ENCODE measurements at places on chromosomes 3 and 15.

GRCh38 chr3:169077394-169077906 lies 586.1 kb downstream of the MECOM start:
- DNase-seq: no peak

DNA sequence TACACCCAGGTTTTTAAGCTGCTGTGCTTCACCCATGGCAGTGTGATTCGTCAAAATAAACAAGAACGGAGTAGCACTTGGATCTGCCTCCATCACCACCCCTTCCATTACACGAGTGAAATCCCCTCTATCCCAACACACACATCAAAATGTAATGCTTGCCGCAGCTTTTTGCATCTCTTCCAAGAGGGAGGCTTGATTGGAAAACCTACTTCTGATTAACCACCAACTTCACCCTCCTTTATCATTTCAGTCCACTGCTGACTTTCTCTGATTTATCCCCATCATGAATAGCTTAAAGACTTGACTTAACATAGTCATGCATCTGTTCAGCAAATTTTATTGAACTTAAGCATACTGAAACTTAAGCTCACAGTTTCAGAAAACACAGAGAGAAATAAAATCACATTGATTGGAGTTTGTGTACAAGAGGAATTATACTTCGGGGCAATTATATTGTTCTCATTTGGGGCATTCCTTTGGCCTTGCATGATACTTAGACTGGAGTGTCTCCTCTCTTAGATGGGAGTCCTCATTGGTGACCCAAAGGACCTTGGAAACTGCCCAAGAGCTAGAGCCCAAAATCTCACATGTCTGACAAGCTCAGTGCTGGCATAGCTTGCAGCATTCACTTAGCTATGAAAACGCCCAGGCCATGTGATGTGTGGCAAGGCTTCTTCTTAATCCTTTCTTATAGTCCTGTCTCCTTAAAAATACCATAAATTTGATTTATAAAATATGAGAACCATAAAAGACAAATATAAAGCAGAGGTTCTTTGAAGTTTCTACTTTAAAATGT lies 124.3 kb upstream of the UMPS start:
- DNase-seq: no peak

GRCh38 chr15:28977377-28978010 lies 91.7 kb downstream of the APBA2 start:
- peak; percentile 90 for DNase-seq

DNA sequence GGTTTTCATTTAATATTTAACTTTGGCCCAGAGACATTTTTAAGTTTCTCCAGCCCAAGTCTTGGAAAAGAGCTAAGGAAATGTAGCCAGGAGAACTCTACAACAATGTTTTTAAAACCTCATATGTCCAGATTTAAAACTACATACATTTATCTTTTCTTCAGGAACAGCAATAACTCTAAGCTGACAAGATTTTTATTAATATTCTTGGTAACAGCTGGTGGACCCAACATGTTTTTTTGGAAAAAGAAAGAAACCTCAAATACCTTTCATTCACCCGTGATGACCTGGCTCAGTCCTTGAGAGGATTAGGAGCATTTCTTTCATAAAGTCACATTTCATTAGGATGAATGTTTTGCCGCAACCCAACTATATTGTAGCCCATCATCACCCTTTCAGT lies 50.4 kb upstream of the CMSS1 start:
- DNase-seq: no peak

- no peak for DNase-seq
Observed at GRCh38 chr15:76533060-76533820, 196.7 kb downstream of the ISL2 start.

GRCh38 chr3:68306571-68306970 lies 625.8 kb downstream of the TAFA4 start:
- DNase-seq: no peak

DNA sequence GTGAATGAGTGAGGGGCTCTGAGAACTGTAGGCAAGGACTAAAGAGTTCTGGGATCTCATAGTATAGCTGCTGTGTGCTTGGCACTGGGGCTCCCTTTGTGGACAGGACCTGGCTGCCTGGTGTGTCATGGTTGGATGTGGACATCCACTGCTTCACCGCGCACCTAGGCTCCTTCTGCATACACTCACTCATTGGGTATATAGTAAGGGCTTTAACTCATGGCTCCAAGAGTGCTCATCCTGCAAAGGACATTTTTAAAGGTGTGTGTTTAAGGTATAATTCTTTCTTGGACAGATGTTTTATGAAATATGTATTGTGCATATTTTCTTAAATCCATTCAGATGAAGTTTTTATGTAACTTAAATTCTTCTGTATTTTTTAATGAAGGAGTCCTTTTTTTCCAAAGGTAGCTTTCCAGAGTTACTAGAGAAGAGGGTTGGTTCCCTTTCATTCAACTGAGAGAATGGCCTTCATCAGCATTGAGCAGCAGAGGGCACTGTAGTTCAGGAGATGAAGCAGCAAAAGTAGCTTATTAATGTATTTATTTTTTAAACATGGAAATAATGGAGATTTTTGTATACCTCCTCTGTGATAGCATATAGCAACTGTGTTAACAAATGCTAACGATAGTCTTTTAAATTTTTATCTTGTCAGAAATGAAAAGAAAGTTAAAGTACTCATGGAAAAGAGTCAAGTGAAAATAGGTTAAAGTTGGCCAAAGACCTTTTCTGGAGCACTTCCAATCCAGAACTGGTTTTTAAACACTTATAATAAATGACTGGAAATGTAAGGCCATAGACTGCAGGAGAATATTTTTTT lies 25.2 kb downstream of the OXNAD1 start:
- DNase-seq: no peak

DNA sequence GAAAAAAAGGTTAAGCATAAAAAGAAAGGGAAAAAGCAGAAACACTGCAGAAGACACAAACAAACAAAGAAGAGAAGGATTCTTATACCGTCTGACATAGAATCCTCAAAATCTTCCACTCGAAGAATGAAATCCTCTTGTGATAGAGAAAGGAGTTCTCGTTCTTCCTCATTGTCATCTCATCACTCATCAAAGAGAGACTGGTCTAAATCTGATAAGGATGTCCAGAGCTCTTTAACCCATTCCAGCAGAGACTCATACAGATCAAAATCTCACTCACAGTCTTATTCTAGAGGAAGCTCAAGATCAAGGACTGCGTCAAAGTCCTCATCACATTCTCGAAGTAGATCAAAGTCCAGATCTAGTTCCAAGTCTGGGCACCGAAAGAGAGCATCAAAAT lies 16.5 kb upstream of the ZBTB47 start:
- DNase-seq: no peak

DNA sequence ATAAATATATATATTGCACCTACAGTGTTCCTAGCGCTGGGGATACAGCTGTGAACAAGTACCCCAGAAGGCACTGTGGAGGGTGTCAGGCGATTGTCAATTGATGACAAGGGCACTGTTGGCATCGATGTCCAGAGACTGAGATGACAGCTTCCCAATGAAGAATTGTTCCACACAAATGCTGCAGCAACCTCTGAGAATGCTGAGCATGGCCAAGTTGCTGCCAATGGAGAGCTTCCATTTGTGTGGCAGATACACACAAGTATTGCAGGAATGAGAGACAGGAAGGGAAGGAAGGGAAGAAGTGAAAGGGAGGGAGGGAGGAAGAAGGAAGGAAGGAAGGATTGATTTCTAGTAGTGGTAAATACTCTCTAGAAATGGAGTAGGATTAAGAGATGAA lies 21.9 kb downstream of the LRTM1 start:
- no peak for DNase-seq

- DNase-seq: no peak
Observed at GRCh38 chr15:83225449-83225848, 17.8 kb upstream of the HDGFL3 start.

DNA sequence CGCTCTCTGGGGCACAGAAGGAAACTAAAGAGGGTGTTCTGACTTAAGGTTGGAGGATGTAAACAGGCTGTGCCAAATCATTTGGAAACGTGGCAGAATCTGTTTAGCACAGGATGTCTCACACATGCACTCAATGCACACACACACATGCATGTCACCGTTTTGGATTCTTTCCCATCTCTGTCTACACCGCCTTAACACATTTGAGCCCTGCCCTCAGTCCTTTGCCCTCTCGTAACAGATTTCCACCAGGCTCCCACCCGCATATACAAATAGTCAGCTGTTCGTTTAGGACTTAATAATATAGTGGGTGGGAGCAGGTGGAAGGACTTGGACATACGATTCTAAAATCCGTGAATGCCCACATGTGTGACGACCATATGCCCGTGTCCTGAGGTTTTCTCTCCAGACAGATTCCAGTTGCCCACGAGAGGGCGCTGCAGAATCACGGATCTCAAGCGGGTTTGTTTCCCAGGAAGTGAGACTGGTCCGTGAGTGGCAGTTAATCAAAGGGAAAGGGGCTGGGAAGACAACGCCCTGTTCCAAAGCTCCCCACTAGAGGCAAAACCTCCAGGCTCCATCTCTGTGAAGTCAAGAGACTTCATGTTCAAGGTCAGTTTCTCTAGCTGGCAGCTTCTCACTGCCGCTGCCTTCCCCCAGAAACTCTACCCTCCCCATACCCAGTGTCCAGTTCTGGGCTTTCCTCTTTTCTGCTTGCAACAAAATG lies 44.5 kb downstream of the NOX5 start:
- DNase-seq: peak; percentile 81

DNA sequence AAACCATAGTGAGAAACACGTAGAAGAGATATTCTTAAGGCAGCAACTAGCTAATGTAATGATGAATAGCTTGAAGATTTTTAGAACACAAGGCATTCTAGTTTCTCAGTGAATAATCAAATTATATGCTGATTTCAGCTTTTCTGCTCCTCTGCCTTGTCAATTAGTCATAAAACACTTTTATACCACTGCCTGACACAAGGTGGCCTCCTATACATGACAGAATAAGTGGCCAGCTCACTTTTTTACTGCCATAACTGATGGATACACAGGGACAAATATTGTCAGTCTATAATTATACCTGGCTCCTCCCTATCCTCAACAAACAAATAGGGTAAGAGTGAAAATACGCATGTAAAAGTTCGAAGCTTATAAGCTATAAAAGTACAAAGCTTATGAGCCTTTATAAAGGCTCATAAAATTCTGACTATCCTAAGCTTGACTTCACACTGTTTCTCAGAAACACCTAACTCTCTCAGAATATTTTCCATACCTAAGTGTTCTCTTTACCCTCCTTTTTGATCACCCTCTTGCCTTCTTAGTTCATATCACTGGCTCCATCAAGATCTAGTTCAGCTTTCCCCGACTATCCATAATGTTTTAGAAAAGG lies 81.6 kb downstream of the HERC1 start:
- peak; percentile 42 for DNase-seq

GRCh38 chr3:179526989-179527391 lies 35.7 kb upstream of the ACTL6A start:
- DNase-seq: peak; percentile 7

GRCh38 chr3:113436809-113437208 lies 4.5 kb downstream of the CFAP44 start:
- no peak for DNase-seq

DNA sequence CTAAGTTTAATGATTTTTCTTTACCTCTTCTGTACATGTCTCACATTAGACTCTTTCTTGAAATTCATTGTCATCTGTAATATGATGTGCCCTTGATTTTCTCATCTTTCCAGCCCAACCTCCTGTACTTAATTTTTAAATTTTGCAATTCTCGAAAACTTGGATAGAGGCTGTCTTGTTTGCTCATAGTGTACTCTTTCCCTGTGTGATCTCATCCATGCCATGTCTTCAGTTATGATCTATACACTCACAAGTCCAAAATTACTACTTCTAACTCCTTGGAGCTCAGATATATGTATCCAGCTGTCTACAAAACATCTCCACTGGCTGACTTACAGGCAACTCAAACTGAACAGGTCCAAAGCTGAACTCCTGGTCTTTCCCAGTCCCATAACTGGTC lies 42.2 kb downstream of the CD200 start:
- no peak for DNase-seq

DNA sequence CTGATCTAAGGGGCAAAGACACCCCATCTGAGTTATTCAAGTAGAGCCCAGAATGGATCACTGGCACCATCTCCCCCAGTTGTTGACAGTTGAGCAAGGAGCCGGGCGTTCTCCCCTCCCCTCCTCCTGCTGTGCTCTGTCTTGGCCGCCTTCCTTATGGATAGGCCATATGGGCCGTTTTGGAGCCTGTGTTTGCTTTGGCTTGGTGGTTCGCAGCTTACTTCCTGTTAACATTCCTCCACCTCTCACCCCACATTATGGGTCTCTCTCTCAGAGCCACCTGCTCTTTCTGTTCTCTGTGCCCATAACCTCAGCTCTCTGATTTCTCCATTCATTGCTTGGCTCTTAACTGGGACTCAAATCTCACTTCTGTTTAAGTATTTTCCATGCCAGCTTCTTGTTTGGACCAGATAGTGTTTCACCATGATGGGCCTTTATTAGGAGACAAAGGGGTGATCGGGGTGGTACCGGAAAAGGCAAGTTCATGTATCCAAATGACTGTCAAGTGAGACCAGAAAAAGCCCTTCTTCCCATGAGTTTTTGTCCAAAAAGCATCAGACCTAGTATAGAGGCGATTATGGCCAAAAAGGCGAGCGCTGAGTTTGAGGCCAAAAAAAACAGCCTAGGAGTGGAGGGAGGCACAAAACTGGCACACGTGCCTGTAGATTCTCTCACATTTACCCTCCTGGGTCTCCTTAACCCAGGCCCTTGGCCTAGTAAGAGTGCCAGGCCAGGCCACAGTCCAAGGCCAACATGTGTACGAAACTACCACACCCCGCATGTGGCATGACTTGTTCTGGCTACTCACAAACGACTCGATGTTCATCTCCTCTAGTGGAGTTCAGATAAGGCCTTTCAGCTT lies 62.6 kb downstream of the DUT start:
- no peak for DNase-seq

- no peak for DNase-seq
Observed at GRCh38 chr3:4351872-4352271, 48.7 kb downstream of the SETMAR start.

DNA sequence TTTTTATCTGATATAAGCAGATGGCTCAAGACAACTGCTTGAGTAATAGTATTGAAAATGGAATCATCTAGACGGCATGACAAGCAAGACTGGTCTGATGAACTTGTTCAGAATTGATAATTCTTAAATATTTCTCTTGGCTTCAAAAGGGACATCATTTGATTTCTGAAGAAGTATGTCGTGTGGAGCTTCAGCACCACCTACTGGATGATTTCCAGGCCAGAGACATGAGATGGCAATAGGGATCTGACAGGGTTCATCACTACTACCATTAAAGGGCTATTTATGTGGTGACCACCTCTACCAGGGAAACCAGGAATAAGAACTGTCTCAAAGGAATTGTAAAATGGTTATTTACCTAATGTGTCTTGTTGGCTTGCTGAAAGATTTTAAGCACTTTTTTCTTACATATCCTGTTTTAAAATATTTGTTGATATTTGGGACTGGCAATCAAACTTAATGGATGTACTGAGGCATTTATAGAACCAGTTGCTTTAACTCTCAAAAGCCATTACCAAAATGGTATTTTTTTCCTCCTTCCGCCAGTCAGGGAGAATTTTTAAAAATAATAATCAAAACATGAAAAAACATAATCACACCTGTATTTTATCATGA lies 99.5 kb upstream of the FAM98B start:
- peak; percentile 72 for DNase-seq

Measured in putamen (tissue), 1 donor.